ENCODE measurements at places on chromosomes 3 and 15.
A peak's percentile ranks its signal among the peaks of the same experiment; 100 is the strongest.

DNA sequence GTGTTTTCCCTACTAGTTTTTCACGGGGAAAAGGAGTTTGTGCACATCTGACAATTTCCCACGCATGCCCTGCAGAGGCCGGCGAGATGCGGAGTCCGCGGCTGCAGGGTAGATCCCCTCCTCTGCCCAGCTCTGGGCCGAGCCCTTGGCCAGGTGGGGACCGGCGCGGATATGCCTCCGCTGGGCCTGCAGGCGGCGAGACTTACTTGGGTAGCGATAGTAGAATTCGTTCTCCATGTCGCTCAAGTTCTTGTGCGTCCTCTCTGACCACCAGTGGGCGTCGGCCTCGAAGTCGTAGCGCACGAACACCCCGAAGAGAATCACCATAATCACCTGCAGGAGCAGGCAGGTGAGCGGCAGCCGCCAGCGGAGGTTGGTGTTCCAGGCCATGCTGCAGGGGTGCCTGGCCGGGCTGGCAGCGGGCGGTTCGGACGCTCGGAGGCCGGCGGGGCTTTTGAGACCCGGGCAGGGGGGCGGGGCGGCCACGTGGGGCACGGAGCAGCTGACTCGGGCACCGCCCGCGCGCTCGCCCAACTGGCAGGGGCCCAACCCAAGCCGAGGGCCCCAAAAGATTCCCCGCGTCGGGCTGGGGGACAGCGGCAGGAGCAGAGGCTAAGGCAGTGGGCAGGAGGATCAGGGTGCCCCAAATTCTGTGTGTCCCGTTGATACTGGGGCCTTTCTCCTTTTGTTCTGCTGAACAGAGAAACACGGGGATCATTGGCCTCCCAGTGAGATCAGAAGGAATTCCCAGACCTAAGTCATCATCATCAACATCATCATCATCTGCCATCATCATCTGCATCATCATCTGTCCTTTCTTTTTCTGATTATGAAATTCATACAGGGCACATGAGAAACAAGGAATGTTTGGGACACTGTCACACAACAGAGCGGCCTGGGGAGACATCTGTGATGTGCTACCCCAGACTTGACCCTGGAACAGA lies at the start of gene RHCG:
RHCG (minus strand) TSS at position 429 of the 944 bp plus-strand sequence; CDS start at position 390, 39 bp downstream.
- DNase-seq = peak; percentile 37

GRCh38 chr15:75720787-75721479 lies 8.3 kb upstream of the CSPG4 start:
- DNase-seq = peak; percentile 62

GRCh38 chr3:160685144-160685766 lies 8.3 kb downstream of the ARL14 start:
- no peak for DNase-seq

GRCh38 chr3:109089265-109089664 lies 28.7 kb downstream of the MORC1 start:
- no peak for DNase-seq

GRCh38 chr3:113769551-113769950 lies 22.7 kb downstream of the ATP6V1A start:
- peak; percentile 20 for DNase-seq

GRCh38 chr3:16239086-16239770 lies 25.5 kb downstream of the DPH3 start:
- no peak for DNase-seq

GRCh38 chr3:184776916-184777315 lies 35.0 kb upstream of the VPS8 start:
- no peak for DNase-seq

GRCh38 chr3:67526246-67526645 lies 128.2 kb downstream of the SUCLG2 start:
- DNase-seq = peak; percentile 39

DNA sequence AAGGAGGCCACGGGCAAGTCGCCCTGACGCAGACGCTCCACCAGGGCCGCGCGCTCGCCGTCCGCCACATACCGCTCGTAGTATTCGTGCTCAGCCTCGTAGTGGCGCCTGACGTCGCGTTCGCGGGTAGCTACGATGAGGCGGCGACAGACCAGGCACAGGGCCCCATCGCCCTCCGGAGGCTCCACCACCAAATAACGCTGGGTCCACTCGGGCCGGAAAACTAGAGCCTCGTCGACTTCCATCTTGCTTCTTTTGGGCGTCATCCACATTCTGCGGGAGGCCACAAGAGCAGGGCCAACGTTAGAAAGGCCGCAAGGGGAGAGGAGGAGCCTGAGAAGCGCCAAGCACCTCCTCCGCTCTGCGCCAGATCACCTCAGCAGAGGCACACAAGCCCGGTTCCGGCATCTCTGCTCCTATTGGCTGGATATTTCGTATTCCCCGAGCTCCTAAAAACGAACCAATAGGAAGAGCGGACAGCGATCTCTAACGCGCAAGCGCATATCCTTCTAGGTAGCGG lies at the start of gene EPM2AIP1:
EPM2AIP1 (minus strand) TSS at position 326 of the 520 bp plus-strand sequence; CDS start at position 272, 54 bp downstream.
- DNase-seq = peak; percentile 99

DNA sequence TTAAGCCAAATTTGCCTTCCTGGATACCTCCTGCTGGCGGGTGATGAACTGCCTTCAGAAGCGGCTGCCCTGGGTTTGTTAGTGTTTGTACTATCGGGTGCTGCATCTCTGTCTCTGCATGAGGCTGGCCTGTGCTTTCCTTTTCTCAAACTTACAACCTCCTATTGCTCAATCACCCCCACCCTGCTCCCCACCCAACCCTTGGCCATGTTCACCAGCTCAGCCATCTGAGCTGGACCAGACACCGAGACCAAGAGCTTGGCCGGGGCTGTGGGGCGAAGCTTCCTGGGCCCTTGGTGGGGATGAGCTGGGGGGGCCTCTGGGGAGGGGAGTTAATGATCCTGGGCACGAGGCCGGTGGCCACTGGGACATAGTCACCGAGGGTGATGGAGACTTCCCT lies 16.8 kb upstream of the FBLN2 start:
- DNase-seq = no peak

Measured in NB4 (cell line).